ENCODE measurements at places on chromosomes 3 and 15. TPM values are rescaled to one million over a fixed set of nuclear protein-coding genes. Genes with fewer than 3 reads are reported as not detected.

The GPR149 gene
- total RNA-seq, result not detected

The PDE12 gene
- 34.6 TPM for total RNA-seq

The SPESP1 gene
- total RNA-seq, result 4.0 TPM

The ATP13A5 gene
- not detected for total RNA-seq

The GRAMD2A gene
- total RNA-seq, result 0.14 TPM

The TNK2 gene
- 10.5 TPM for total RNA-seq

The FES gene
- total RNA-seq, result 60.5 TPM

The TSPAN3 gene
- total RNA-seq, result 341 TPM

The PLOD2 gene
- 312 TPM for total RNA-seq

The ISY1 gene
- 47.2 TPM for total RNA-seq

The GCHFR gene
- total RNA-seq, result 10.6 TPM

The CASR gene
- not detected for total RNA-seq

The ALG1L2 gene
- not detected for total RNA-seq

The AGBL1 gene
- total RNA-seq, result not detected

The CACNA2D2 gene
- not detected for total RNA-seq

The PRTG gene
- 0.92 TPM for total RNA-seq

The KCNMB2 gene
- not detected for total RNA-seq

The NAA50 gene
- 298 TPM for total RNA-seq

The CILP gene
- total RNA-seq, result not detected

The HHATL gene
- not detected for total RNA-seq

The ALPK3 gene
- total RNA-seq, result 13.5 TPM

The ITPKA gene
- total RNA-seq, result 0.46 TPM

The GRK7 gene
- total RNA-seq, result not detected

The XCR1 gene
- total RNA-seq, result not detected

The MAP1A gene
- total RNA-seq, result 1.4 TPM

The MESP2 gene
- total RNA-seq, result 0.14 TPM

The GPR160 gene
- total RNA-seq, result 2.6 TPM

The PPP1R14D gene
- not detected for total RNA-seq

The SQOR gene
- 94.7 TPM for total RNA-seq

The KLF15 gene
- 2.3 TPM for total RNA-seq

The EPB42 gene
- not detected for total RNA-seq

The ARL6IP5 gene
- total RNA-seq, result 121 TPM

The GOLGA8S gene
- total RNA-seq, result 0.04 TPM

The ZNF280D gene
- total RNA-seq, result 18.7 TPM

The SRPRB gene
- total RNA-seq, result 70.0 TPM

The CLDN1 gene
- total RNA-seq, result 0.14 TPM

The PRR20G gene
- not detected for total RNA-seq

The CA12 gene
- total RNA-seq, result 2.0 TPM

The ACKR4 gene
- 4.4 TPM for total RNA-seq

The RASGRP1 gene
- total RNA-seq, result 0.04 TPM
